ENCODE measurements at places on chromosomes 12 and 14.

- no peak for DNase-seq
Measured at GRCh38 chr12:48002414-48002730, 1.9 kb downstream of the COL2A1 start.

DNA sequence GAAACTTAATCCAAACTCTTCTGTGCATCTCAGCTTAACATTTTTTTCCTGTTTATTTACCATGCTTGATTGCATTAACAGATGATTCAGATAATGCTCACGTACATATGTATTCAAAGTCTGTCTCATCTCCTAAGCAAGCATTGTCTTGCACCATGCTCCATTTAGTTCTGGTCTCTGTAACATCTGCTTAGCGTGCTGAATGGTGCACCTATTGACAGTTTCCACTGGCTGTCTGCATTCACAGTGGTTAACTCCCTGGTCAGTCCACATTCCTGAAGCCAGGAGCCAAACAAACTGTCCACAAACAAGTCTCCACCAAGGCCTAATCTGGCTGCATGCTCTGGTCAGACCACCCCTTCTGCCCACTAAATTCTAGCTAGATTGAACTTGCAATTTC lies 83.9 kb downstream of the KNTC1 start:
- DNase-seq: no peak

- DNase-seq: peak; percentile 12
Measured at GRCh38 chr14:33903369-33903768, 47.5 kb downstream of the EGLN3 start.

DNA sequence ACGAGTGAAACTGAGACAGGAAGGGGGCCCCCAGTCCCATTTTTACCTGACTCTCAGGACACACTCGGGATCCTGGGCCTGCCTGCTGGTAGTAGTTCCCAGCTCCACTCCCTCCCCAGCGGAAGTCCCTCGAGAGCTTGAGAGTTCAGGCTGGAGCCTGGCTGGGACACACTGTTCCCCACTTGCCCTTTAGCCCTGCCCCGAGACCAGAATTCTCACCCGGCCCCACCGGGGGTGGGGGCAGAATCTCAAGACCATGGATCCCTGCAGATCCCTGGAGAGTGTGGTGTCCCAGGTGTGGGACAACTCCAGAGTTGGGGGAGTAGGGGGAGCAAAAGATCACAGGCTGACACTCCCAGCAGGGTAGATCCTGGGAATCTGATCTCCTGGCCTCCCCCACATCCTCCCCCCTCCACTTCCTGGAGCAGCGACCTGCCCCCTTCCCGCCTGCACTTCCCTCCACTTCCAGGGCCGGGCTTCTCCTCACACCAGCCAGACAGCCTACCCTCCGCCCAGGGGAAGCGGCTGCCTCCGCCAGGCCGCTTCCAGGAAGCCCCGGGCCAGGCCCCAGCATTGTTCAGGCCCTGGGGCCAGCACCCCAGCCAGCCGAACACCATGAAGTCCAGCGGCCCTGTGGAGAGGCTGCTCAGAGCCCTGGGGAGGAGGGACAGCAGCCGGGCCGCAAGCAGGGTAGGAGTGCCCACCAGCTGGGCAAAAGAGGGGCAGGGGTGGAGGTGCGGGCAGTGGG lies at the start of gene TNS2:
TNS2 (plus strand) TSS at position 495 of the 748 bp plus-strand sequence; CDS start at position 616, 121 bp downstream.
- DNase-seq: peak; percentile 48

DNA sequence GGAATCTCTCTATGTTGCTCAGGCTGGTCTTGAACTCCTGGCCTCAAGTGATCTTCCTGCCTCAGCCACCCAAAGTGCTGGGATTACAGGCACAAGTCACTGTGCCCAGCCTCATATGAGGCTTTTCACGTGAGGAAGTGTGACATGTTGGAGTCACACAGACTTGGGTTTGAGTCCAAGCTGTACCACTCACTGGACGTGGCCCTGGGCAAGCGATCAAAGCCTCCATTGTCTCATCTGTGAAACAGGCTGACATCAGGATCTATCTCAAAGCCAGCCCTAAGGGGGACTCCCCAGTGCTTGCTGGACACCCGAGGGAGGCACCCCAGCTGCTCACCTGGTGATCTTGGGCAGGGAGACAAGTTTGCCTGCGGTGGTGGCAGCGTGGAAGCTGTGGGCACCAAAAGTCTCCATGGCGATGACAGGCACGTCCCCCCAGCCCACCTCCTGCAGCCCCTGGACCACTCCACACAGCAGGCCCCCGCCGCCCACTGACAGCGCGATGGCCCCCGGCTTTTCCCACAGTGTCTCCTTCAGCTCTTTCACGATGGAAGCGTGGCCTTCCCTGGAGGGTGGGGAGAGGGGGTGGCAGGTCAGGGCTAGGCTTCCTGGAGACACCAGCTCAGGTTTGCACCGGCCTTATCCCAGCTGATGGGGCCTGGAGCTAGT lies 6.7 kb downstream of the SDS start:
- DNase-seq: no peak

All from K562 (cell line).